GM23248 (cell line): ENCODE measurements at places on chromosomes 5 and 9.

DNA sequence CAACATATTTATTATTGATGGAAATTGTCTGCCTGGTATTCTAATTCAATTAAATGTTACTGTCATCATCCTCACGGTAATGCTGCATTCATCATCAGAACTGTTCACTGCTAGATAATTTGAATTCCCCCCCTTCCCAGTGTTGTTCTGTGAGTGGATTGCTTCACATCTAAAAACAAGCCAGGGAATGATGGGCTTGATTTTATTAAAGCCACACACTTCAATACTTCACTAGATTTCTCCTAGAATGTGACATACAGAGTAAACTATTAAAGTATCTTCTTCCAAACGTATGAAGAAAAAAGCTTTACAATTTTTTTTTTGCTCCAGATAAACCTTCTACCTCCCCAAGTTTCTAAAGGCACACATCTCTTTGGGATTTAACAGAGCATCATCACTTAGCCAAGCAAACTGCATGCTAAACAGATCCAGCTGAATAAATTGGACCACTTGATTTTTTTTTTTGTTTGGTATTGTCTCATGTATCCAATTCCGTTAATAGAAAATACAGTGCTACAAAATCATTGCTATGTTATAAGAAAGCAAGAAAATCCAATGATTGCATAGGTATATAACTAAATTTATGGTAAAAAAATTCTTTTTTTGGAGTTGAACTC lies 692.4 kb downstream of the MTRR start:
- DNase-seq, result no peak

- DNase-seq, result peak; percentile 64
Observed at GRCh38 chr9:126885131-126885641, 24.7 kb downstream of the ZBTB34 start.

- DNase-seq, result peak; percentile 79
Observed at GRCh38 chr5:68344447-68345111, 129.0 kb downstream of the PIK3R1 start.

DNA sequence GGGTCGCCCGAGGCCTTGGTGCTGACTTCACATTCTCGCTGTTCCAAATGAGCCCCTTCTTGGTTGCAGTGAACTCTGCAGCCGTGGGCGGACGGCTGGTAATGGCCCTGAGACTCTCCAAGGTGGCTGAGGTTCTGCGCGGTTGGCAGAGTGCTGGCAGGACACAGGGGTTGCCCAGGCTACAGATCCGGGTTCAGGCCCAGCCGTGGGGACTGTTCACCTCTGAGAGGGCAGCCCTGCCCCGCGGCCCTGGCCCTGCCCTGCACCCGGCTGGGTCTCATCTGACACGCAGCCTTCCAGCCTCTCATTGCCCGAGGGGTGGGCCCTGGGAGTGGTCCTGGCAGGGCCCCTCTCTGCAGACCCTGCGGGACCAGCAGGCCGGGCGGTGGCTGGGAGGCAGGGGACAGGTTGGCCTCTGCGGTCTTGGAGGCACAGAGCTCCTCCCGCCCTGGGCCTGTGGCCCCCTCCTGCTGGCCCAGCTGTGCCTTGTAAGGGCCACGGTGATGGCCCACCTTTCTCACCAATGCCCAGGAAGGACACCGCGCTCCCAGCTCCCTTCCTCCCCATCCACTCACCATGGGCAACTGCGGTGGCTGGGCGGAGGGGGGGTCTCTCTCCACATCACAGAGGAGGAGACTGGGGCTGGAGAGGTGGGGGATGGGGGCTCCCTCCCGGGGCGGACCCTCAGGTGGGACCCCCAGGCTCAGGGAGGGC lies 51.6 kb downstream of the AHRR start:
- DNase-seq, result no peak

DNA sequence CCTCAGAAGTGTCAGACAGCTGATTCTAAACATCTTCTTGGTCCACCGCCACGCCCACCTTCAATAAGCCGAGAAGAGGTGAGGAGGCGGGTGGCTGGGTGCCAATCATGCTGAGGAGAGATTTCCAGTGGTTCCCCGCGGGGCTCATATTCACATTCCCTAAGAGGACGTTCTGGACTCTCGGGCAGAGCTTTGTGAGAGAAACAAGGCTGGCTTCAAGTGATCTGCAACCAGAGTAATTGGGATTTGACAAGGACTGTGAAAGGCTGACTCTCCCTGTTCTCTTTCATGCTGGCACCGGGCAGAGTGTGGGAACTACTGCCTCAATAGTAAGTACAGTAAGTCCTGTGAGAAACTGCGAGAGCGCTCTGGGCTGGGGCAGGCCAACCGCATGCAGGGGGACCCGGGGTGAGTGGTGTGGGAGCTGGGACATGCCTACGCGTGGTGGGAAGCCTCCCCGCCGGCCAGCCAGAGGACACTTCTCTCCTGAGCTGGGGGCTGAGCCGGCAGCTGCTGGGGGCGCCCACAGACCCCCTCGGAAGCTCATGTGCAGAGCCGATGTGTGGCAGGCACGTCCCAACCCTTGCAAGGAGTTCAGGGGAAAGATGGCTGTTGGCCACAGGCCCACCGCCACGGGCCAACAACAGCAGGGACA lies 110.9 kb downstream of the LIFR start:
- DNase-seq, result no peak

- no peak for DNase-seq
Observed at GRCh38 chr9:128362774-128363173, 8.4 kb upstream of the URM1 start.

GRCh38 chr5:54594181-54594580 lies 76.6 kb downstream of the SNX18 start:
- DNase-seq, result no peak
